ENCODE measurements at places on chromosomes 4 and X.
A peak's percentile ranks its signal among the peaks of the same experiment; 100 is the strongest.

DNA sequence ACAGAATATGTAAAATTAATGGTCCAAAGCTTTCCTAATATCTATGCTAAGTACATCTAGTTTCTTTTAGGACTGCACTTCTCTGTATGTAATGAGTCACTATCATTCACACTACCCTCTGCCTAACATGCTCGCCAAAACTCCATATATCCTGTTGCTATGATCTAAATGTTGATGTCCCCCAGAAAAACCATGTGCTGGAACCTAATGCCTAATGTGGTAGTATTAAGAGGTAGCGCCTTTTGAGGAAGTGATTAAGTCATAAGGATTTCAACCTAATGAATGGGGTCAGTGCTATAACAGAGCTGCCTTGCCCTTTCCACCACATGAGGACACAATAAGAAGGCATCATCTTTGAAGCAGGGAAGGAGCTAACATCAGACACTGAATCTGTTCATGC is 34.9 kb upstream of the NFKB1 start:
- DNase-seq: no peak

DNA sequence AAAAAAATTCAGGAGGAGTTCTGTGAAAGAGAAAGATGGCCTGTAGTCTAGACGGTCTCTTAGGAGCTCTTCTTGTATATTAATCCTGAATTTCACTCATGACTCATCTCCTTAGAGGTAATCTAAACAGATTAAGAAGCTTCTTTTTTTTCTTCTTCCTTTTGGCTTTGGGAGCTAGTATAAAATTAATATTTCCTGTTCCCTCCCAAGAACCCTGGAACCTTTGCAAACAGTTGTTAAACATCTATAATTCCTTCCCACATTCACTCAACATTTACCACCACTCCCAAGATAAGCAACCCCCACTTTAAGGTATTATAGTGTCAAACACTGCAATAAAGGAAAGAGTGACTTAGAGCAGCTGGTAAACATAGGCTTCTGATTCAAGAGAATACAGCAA is 146.4 kb upstream of the EDNRA start:
- DNase-seq: no peak

DNA sequence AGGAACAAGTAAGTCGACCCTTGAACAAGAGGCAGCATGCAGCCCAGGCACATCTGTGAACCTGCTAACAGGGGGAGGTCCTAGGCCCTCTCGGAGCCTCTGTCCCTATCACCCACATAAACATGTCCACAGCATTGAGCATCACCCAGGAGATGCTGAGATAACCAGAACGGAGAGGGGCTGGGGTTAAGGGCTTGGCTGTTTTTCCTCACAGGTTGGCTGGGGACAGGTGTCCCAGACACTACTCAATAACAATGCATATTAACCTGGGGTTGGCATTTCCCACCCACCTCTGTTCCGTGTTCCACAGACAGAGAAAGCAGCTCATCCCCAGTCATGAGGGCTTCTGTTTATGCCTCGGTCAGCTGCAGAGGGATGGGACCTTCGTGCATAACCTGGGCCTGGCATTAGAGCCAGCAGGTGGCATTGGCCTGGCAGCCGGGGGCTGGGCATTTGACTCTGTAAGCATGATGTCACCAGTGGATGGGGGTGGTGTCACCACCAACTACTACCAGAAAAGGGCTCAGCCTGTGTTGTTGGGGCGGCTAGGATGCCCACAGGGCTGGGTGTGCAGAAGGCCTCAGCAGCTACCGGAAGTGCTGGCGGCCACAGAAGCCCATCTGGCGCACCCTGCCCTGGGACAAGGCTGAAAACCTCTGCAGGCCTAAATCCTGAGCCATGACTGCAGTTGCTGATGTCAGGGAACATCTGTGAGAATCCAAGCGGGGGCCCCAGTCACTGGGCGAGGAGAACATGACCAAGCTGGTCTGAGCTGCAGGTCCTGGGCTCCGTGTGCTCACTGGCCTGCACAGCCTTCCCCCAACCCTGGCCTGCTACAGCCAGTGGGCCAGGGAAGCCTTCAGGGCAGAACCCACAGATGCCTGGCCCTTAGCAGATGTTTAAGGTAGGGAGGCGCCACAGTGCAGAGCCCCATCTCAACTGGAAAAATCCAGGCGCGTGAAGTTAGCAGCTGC is 351.4 kb downstream of the NR3C2 start:
- peak; percentile 83 for DNase-seq

- DNase-seq: no peak
Measured at GRCh38 chr4:183797445-183798300, 107.4 kb upstream of the STOX2 start.

DNA sequence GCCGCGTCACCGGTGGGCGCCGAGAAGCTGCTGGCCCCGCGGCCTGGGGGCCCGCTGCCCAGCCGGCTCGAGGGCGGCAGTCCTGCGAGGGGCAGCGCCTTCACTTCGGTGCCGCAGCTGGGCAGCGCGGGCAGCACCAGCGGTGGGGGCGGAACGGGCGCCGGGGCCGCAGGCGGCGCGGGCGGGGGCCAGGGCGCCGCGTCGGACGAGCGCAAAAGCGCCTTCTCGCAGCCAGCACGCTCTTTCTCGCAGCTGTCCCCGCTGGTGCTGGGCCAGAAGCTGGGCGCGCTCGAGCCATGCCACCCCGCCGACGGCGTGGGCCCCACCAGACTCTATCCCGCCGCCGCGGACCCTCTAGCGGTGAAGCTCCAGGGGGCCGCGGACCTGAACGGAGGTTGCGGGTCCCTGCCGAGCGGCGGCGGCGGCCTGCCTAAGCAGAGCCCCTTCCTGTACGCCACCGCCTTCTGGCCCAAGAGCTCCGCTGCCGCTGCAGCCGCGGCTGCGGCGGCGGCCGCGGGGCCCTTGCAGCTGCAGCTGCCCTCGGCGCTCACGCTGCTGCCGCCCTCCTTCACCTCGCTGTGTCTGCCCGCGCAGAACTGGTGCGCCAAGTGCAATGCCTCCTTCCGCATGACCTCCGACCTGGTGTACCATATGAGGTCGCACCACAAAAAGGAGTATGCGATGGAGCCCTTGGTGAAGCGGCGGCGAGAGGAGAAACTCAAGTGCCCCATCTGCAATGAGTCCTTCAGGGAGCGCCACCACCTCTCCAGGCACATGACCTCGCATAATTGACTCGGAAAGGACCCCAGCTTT is 5.6 kb downstream of the PRDM8 start:
- no peak for DNase-seq

DNA sequence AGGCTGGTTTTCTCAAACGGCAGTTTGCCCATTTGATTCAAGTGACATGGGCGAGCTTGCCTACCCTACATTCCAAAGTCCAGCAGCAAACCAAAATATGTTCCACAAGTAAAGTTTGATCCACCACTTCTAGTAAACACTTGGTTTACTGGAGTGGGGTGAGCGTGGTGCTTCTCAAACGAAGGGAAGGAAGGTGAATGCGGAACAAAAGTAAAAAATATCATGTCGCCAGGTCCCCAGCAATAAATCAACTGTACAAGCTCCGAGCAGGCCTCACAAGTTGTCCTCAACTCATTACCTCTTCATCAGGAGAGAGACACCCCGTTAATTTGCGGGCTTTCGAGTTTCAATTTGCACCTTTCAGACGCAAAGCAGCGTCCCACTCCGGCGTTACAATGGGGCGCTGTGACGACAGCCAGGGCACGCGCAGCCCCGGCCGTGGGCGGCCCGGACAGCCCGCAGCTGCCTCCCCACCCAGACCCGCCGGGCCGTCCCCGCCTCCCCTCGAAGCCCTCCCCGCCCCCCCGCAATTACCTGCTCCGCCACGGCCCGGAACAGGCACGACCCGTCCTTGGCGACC is 1.0 kb downstream of the OTUD4 start:
- no peak for DNase-seq

- DNase-seq: no peak
Measured at GRCh38 chr4:13888112-13888511, 260.6 kb upstream of the BOD1L1 start.

DNA sequence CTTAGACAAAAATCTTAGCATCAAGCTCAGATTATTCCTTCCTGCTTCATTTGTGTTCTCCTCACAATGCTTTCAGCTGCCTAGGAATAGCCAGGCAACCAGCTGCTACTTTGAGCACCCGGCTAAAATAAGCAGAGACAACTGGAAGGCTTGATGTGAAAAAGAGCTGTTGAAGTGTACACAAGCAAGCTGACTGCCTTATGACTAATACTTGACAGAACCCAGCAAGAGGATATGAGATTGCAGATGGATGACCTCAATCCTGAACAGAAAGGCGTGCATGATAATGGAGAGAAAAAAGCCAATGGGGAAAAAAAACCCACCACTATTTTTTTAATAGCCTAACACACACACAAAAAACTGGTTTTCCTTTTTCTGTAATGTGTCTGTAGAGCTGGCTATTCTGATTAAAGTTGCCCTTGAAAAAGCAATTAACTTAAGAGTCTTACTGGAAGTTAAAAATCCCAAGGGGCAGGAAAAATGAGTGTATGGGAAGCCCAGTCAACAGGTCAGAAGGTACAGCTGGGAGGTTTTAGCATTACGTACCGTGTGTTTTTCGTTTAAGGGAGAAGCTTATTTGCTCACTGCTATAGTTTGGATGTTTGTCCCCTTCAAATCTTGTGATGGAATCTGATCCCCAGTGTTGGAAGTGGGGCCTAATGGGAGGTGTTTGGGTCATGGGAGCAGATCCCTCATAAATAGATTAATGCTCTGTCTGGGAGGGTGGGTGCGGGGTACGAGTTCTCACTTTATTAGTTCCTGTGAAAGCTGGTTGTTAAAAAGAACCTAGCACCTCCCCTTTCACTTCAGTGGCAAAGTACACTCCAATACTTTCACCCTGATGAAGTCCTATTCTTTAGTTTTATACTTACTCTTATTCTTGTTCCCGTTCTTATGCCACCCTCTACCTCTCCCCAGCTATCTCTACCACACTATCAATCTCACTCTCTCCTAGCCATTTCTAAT is 37.1 kb upstream of the HERC6 start:
- DNase-seq: no peak

GRCh38 chrX:55029291-55029690 is 1.5 kb downstream of the ALAS2 start:
- no peak for DNase-seq

DNA sequence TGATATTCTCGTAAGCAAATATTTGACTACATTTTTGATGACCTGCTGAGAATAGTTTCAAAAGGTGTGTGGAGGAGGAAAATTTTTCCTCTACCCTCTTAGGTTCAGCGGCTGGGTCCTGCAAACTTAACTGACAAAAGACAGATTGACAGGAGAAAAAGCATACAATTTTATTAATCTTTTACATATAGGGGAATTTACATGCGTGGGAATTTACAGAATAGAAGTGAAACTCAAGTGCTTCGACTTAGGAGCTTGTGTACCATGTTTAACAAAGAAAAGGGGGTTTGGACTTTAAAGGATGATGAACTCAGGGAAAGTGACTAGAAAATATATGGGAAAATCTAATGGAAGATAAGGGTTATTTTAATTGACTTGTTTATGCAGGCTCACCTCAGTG is 2.5 kb downstream of the HERC6 start:
- DNase-seq: no peak

GRCh38 chrX:96906741-96907140 is 23.0 kb downstream of the RPA4 start:
- DNase-seq: no peak

DNA sequence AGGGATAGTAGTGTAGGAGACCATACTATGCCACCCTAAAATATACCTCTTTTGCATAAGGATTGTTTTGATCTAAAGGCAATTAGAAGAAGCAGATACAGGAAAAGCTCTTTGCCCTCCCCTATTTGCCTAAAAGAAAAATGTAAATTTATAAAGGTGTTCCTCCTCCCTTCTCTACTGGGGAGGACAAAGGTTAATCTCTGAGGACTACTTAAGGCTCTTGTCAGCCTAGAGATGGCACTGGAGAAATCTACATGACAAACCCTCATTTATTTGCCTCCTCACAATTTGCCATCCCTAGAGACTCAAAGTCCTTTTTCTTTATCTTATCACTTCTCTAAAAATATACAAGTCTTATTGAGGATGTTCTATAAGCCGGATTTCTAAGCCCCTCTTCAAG is 1021.8 kb downstream of the STPG2 start:
- DNase-seq: no peak

DNA sequence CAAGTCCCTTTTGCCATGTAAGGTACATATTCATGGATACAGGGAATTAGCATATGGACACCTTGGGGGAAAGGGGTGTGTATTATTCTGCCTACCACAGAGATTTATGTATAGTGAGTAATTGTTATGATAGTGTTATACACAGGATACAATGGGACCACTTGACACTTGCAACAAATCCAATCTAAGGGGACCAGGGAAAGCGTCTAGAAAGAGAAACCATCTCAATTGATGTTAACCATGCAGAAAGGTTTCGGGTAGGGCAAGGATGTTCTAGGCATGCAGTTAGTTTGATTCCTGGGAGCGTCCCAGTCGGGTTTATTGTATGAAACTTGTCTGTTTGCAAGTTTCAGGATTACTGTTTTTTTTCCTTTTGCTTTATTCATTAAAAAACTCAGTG is 34.2 kb downstream of the MMRN1 start:
- no peak for DNase-seq

- no peak for DNase-seq
Measured at GRCh38 chr4:57162499-57163019, 52.4 kb upstream of the IGFBP7 start.

- DNase-seq: no peak
Measured at GRCh38 chrX:2609431-2610238, 81.5 kb upstream of the CD99 start.

DNA sequence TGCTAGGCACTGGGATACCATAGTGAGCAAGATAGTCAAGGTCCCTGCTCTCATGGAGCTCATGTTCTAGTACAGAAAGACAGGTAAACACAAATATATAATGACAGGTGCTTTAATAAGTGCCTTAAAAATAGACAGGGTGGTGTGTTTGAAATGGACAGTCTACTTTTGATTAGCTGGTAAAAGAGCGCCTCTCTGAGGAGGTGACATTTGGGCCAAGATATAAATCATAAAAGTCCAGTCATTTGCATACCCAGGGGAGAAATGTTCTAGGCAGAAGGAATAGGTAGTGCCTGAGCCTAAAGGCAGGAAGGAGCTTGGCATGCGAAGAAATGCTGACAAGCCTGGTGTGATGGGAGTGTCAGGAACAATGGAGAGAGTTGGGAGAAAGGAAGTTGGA is 83.6 kb downstream of the DNAAF6 start:
- DNase-seq: no peak

- no peak for DNase-seq
Measured at GRCh38 chrX:133045986-133046385, 50.9 kb downstream of the USP26 start.

All from vagina (tissue), 2 donors.